ENCODE measurements at places on chromosomes 6 and 20.

DNA sequence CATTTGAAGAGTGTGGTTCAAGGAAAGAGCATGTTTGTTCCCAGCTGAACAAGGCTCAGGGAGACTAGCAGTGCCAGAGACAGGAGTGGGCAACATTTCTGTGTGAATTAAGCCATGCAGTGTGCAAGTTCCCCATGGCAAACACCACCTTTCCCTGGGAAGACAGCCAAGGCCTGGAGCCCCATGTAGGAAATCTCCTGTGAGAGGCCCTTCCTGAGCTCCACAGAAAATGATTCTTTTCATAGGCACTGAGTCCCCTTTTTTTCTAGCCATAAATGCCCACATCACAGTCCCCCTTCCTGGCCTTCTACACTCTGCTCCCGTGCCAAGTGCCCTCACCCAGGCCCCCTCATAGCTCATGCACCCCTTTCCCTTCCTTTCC is 11.8 kb upstream of the TRAM2 start:
- DNase-seq = no peak

DNA sequence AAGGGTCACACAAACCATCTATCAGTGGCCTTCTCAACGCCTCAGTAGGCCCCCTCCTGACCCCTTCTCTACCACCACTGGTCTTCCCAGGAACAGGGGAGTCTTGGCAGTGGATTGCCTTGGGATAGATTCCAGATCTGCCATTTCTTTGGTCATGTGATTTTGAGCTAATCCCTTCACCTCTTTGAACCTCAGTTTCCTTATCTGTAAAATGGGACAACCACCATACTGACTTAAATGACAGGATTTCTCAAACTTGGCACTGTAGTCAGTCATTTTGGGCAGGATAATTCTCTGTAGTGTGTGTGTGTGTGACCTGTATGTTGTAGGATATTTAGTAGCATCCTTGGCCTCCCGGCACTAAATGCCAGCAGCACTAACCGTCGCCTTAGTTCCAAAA is 89.1 kb downstream of the CDH22 start:
- no peak for DNase-seq

- DNase-seq = no peak
Observed at GRCh38 chr20:57747861-57748481, 38.2 kb upstream of the PMEPA1 start.

DNA sequence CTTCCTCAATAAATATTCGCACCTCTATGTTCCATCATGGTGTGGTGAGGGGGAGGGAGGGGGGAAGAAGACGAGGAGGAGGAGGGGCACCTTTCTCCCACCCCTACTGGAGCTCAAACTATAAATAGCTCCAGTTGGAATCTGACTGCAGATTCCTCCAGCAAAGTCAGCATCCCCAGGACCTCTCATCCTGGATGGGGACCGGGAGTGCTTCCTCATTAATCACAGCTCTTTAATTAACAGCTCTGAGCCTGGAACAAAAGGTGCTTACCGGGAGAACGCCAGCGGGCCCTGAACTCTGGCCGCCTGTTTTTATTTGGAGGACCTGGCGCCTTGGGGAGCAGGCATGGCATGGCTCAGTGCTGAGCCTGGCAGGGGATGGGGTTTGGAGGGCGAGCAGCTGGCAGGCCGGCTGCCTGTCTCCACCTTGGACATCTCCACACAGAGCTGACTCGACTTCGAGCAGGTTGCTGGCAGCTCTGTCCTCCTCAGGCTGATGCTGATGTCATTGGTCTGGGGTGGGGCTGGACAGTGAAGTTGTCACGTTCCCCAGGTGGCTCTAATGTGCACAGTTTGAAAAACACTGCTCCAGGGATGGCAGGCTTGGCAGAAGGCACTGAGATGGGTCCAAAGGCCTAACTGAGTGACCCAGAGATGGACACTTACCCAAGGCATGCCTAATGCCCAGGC is 180.4 kb downstream of the DHX35 start:
- DNase-seq = no peak

DNA sequence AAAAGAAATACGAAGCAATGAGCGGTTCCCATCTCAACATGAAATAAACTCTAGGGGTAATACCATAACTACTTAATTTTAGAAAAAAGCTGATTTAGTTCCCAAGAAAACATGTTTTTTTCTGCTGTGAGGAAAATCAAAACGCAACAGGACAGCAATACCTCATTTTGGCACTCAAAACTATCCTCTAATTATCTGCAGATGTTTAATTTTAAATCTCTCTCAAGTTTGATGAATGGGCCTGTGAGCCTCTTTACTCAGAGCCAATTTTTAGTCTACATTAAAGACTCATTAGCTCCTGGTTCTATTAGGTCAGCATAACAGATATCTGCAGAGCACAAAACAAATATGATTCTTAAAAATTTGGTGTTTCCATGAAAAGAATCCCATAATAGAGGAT is 28.1 kb downstream of the RNF24 start:
- no peak for DNase-seq

DNA sequence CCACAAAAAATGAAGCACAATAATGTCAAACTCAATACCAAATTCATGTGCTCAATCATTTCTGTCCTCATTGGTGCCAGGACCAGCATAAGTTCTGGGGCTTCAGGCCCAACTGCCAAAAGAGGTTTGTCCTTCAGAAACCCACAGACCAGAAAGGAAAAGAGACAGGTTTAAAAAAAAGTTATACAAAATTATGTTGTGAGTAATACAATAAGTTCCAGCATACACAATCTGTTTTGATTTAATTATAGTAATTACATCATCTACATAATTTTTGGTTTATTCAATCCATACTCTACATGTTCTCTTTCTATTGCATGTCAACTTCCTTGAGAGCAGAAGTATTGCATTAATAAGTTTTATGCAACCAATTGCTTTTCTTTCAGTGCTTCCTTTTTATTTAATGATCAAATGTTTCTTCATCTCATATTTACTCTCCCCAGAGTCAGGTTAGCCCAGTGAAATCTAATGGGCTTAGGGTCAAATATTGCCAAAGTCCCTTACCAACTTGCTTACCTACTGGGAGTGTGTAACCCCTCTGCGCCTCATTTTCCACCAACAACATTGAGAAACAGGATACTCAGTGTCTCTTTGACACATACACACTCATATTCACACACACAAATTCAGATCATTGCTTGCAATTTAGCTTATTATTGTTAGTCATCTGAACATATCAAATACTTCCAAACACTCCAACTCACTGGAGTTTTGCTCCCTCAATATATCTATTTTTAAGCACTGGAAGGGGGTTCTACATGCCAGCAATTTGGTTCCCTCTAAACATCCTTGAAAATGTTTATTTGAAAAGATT is 424.4 kb upstream of the MARCKS start:
- DNase-seq = no peak

GRCh38 chr6:25675167-25675566 is 23.2 kb downstream of the SCGN start:
- no peak for DNase-seq

DNA sequence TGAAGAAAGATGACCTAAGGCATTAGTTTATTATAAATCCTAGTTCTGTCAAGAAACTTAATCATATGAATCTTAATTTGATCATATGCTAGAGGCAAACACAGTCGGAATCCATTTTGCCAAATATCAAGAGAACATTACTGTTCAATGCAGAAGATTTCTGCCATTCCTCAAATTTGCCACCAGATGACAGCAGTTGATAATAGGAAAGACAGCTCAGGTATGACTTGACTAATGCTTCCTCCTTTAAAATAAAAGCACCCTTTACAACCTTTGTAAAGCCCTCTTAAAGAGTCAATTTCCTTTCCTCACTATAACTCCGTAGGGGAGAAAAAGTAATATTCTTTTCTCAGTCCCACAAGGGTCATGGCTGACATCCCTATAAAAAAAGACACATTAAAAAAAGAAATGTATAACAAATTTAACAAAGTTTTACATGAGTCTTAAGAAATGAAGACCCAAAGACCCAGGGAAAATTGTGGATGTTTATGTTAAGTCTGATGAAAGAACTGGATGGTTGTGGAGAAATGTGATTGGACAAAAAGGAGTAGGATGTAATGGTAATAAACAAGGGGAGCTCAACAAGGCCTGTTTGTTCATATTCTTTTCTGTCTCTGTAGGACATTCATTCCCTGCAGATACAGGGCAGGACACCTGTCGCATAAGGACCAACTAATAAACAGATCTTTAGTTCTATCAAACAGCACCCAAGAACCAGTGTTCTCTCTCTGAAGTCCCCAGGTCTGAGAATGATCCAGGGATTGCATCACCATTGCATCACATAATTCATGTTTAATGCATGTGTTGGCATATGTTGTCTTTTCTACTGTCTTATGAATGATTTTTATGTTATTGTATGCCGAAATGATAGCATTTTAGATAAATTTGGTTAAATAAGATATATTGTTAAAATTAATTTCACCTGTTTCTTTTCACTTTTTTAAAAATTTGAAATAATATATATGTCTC is 23.0 kb upstream of the IL17A start:
- DNase-seq = no peak

DNA sequence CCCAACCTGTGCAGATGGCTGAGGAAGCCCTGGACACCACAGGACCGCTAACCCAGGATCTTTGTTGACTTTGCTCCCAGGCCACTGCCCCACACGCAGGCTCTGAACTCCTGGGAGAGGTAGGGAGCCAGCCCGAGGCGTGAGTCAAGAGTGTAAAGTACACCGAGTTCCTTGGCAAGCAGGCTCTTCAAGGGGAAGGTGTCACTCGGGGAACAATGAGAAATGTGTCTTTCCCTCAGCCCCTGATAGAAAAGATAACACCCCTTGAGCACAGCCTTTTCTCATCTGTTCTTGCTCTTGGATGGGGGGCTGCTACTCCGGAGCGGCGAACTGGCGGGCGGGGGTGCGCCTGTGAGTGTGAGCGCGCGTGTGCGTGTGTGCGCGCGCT is 472 bp upstream of the EDN3 start:
- DNase-seq = no peak

DNA sequence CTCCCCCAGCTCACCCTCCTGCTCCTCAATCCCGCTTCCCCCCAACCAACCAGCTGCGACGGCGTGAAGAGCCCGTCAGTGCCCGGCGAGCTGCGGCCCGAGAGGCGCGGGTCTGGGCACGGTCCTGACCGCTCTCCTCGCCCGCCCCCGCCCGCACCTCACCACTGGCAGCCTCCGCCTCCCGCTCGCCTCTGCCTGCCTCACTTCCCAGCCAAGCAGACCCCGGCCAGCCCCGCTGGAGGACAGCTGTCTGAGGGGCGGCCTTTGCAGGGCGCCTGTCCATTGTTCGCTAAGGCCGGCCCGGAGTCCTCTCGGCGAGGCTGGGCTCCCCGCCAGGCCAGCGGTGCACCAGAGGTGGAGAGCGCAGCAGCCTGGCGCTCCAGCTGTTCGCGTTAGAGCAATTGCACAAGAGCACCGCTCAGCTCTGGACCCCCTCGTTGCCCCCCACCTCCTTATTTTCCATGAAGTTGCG is 1.3 kb downstream of the SOBP start:
- DNase-seq = no peak

DNA sequence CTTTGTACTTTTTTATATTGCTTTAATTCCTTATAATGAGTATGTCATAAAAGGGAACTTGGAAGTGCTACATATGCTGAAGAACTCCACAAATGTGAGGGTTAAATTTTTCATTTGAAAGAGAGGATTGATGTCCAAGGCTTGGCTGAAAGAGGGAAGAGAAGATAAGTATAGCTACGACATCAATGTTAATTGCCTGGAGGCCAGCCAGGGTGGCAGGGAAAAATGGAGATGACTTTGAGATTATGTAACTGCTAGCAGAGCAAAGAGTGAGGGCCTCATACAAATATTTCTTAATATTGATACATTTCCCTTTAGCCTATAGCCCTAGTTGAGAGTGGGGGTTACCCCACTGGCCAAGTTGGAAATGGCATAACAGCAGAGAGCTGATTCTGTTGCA is 24.8 kb upstream of the RIMS4 start:
- DNase-seq = no peak

DNA sequence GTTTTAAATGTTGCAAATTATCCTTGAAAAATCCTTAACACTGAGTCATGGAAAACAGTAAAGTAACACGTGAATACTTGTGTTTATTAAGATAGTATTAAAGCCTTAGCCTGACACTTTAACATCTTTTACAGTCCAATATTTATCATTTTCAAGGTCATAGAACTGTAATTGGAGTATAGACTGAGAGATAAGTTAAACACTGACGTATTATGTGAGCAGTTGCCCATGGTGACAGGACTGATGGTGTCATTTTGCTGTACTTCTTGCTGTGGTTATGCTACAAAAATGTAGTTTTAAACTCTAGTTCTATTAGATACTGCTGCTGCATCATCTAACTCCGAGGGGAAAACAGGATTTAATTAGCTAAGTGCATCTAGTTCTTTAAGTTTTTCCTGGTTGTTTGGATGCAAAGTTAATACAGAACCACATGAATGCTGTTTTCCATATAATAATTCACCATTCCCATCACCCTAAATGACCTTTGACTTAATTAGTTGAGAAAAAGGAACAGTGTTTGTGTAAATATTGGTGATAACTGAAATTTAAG is 37.8 kb downstream of the SLC2A12 start:
- no peak for DNase-seq

DNA sequence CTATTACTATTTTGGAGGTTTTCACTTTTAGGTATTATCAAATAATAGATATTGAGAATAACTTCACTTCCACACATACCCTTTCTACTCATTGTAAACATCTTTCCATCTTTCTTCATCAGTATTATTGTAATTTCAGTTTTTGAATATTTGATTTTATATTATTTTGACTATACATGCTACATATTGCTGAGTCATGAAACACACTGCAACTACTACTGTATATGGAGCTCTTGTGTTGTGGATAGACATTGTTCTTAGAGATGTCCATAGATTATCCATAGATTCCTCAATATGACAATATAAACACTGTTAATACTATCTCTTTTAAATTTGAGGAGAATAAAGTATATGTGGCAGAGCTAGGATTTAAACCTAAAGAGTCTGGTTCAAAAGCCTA is 819 bp upstream of the IMPG1 start:
- no peak for DNase-seq

- no peak for DNase-seq
Observed at GRCh38 chr6:4380881-4381281, 245.5 kb upstream of the ECI2 start.

DNA sequence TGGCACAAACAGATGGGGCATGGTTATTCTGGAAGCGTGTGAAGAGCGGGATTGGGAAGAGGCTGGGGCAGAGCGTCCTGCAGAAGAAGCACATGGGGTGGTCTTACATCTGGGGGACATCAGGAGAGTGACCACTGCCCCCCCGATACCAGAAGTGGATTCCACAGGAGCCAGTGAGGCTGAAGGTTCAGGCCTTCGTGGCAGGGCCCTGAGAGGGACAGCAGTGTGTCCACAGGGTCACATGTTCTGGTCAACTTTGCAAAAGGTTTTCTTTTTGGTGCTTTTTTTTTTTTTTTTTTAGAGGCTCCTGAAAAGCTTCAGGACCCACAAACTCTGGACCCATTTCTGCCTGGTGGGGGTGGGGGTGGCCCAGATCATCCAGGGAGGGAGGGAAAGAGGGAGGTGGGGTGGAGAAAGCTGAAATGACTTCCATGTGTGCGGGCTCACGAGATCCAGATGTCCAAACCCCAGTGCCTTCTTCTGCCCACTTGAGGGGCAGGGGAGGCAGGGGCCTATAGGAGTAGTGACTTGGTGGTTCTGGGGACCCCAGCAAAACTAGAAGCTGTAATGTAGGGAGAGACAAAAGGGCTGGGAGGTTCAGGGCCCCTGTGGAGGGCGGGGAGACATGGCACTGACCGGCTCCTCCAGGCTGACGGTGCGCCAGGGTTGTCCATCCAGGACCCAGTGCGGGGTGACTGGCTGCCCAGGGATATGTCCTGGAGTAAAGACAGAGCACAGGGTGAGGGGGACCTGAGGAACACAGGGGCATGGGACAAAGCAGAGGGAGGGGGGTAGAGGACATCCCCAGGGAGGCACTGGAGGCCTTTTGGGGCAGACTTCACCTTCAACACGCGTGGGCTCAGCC is 2.7 kb downstream of the ADAM33 start:
- DNase-seq = no peak
